ENCODE measurements at places on chromosomes 7 and 10. TPM values are rescaled to one million over a fixed set of nuclear protein-coding genes. Genes with fewer than 3 reads are reported as not detected.

RARRES2 gene
- total RNA-seq, result 32.6 TPM

KLLN gene
- 0.27 TPM for total RNA-seq

TIAL1 gene
- total RNA-seq, result 74.0 TPM

HPSE2 gene
- total RNA-seq, result 0.14 TPM

NUDT5 gene
- 10.1 TPM for total RNA-seq

PTER gene
- 23.0 TPM for total RNA-seq

ACBD7 gene
- total RNA-seq, result not detected

GAD2 gene
- not detected for total RNA-seq

MRPS17 gene
- 20.8 TPM for total RNA-seq

NXPH1 gene
- not detected for total RNA-seq

RELN gene
- 0.62 TPM for total RNA-seq

MYOF gene
- total RNA-seq, result 34.4 TPM

SMKR1 gene
- total RNA-seq, result not detected

GBX1 gene
- total RNA-seq, result 2.4 TPM

ZNF12 gene
- 13.2 TPM for total RNA-seq

CCDC186 gene
- 17.4 TPM for total RNA-seq

BMS1 gene
- 15.0 TPM for total RNA-seq

SPDYE2 gene
- not detected for total RNA-seq

ADIRF gene
- total RNA-seq, result 54.6 TPM

EDRF1 gene
- 9.6 TPM for total RNA-seq

UTF1 gene
- total RNA-seq, result not detected

BMPER gene
- total RNA-seq, result 2.5 TPM

ELMO1 gene
- total RNA-seq, result 13.8 TPM

ABCB1 gene
- 4.5 TPM for total RNA-seq

CCL24 gene
- total RNA-seq, result not detected

OR2A1 gene
- total RNA-seq, result not detected

PHF14 gene
- 16.0 TPM for total RNA-seq

SPDYE2B gene
- total RNA-seq, result not detected

TMEM213 gene
- total RNA-seq, result not detected

Measured in Right ventricle myocardium inferior (tissue), 1 donor.